ENCODE measurements at places on chromosomes 11 and 22.

DNA sequence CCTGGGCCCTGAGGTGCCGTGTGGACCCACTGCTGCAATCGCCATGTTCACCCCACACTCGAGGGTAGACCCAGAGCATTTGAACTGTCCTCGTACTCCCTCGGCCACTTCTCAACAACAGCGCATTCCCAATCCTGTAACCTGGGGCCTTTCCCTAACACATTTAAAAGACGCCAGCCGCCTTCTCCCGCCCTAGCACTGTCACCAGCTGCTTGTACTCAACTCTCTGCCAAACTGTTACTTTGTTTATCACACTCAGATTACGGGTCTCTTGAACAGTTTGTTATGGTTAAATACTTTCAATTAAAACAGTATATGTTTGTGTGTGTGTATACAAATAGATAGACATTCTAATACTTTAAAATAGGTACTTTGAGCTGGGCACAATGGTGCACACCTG lies 20.7 kb downstream of the CDKN1C start:
- no peak for DNase-seq

DNA sequence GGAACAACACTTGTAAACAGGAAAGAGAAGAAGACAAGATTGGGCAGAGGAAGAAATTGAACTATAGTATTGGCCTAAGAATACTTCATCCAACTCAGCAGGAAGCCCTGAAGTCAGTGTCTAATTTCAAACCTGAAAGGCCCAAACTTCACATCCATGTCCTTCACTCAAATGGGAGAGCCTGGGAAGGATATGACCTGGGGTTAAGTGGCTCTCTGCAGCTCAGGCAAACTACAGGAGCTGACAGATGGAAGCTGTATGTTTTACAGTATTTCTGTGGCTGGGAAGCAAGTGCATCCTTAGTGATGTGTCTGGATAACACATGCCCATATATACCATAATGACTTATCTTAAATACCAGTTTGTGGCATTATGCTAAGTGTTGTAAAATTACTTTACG lies 196.2 kb downstream of the SOX6 start:
- no peak for DNase-seq

DNA sequence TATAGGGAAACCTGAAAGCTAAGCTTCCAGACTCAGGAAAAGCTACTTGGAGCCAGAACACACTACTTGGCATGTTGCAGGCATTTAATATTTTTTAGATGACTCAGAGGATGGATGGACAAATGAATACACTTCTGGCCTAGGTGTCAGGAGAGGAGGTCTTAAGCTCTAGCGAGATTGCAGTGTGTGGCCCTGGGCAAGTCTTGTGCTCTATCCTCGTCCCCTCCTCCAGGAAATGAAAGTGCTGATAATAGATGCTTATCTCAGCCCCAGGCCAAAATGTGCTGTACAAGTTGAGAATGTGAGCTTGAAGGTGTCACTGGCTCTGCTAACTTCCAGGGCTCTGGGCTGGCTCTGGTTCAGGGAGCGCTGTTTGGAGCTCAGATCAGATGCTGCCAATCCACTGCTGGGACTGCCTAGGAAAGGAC lies 136.3 kb downstream of the PKNOX2 start:
- no peak for DNase-seq

DNA sequence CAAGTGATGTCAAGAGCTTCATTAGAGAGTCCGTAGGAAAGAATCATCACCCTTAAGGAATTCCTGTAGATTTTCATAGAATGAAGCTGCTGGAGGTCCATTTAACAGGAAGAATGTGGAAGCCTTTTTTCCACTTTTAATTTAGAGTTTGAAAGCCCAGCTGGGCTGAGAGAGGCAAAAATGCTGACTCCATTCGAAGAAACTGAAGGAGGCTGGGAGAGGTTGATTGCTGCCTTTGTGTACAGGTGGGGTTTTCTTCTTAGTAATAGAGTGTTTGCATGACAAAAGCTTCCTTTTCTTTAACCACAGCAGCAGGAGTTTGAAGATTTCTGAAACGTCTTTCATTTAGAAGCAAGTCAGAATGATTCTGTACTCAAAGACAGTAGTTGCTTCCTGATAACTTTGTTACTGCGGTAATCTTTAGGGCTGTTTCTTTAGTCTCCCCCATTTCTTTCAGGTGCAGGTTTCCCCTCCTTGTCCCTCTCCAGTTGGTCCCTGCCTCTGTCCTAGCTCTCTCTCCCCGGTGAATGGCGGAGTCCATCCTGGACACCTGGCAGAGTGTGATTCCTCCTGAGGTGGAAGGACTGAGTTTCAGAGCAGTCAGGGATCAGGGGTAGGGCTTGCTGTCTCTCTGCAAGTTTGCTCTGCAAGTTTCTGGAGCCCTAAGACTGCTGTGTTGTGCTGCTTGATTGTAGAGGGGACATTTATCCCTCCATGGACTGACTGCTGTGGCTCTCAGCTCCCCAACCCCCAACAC lies 166.2 kb downstream of the LDLRAD3 start:
- DNase-seq = no peak

DNA sequence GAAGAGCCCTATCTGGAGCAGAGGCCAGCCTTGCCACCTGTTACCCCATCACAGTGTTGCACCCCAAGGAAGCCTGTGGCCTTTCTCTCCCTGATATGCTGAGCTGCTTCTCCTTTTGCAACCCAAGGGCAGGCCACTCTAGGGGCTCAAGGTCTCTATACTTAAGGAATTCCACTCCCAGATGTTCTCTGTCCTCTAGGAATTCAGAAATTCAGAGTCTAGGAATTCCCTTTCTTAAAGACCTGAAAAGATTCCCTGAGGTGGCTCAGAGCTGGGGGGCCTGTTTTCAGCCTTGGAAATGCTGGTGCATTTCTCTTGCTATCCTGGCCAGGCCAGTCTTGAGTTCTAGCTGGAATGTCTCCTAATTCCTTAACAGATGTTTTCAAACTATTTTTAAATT lies 68.0 kb upstream of the OLFML1 start:
- DNase-seq = no peak

GRCh38 chr11:2507945-2508749 lies 63.3 kb downstream of the KCNQ1 start:
- no peak for DNase-seq
